ENCODE measurements at places on chromosomes 7 and 10. TPM values are rescaled to one million over a fixed set of nuclear protein-coding genes. Genes with fewer than 3 reads are reported as not detected.

- H3K4me3 ChIP-seq, result no peak overlapping the region
- DNase-seq, result no peak
- H3K27ac ChIP-seq, result peak overlapping the region; percentile 85
- no peaks in the 10 kb centered on the region for H3K27me3 ChIP-seq
- no peaks in the 10 kb centered on the region for H3K36me3 ChIP-seq
- peaks cover 5% of the 10 kb centered on the region for H3K4me1 ChIP-seq
Measured at GRCh38 chr10:47167591-47167990, 132.4 kb upstream of the GDF10 start.

IDI1 gene
- 45.1 TPM for total RNA-seq

WEE2 gene
- not detected for total RNA-seq

DNA sequence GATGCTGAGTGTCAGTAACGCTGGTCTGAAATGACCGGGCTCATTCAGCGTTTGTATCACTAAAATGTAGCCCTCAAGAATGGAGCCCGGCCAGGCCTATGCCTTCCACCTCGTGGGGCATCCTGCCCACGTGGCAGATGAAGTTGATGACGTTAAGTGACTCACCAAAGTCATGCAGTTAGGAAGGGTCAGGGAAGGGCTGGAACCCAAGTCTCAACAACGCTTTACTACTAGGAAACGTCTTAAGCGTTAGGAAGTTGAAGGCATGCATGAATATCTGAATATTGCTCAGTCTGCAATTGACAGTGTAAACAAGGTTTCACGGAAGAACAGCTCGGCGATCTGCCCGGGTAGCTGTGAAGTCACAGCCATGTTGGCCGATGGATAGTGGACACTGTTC lies 14.0 kb upstream of the UBE3C start:
- H3K4me3 ChIP-seq, result no peak overlapping the region
- no peak overlapping the region for H3K27ac ChIP-seq
- H3K27me3 ChIP-seq, result no peaks in the 10 kb centered on the region
- no peaks in the 10 kb centered on the region for H3K4me1 ChIP-seq
- H3K36me3 ChIP-seq, result no peaks in the 10 kb centered on the region
- no peak for DNase-seq

HOXA9 gene
- total RNA-seq, result 18.4 TPM

SAMD9L gene
- total RNA-seq, result 10.5 TPM

GRCh38 chr7:82477733-82478515 lies 34.3 kb upstream of the CACNA2D1 start:
- no peak overlapping the region for H3K4me3 ChIP-seq
- DNase-seq, result no peak
- H3K4me1 ChIP-seq, result no peaks in the 10 kb centered on the region
- no peaks in the 10 kb centered on the region for H3K27me3 ChIP-seq

GRCh38 chr10:78190051-78190825 lies 156.6 kb downstream of the RPS24 start:
- no peak overlapping the region for H3K4me3 ChIP-seq
- no peaks in the 10 kb centered on the region for H3K27me3 ChIP-seq
- H3K4me1 ChIP-seq, result no peaks in the 10 kb centered on the region
- no peak overlapping the region for H3K27ac ChIP-seq
- no peak for DNase-seq

- peak within 1 kb of the TSS; percentile 65 for H3K4me3 ChIP-seq
- no peak for DNase-seq
- peaks cover 62% of the 10 kb centered on the region for H3K27me3 ChIP-seq
- H3K4me1 ChIP-seq, result no peaks in the 10 kb centered on the region
- peak within 1 kb of the TSS; percentile 81 for H3K27ac ChIP-seq
Measured at GRCh38 chr7:27165089-27165995, at the start of gene HOXA9. Gene HOXA9, minus strand, starts transcription at chr7:27165537. Its CDS starts 80 bp downstream, at chr7:27165457.
